ENCODE measurements at places on chromosomes 6 and 20.

DNA sequence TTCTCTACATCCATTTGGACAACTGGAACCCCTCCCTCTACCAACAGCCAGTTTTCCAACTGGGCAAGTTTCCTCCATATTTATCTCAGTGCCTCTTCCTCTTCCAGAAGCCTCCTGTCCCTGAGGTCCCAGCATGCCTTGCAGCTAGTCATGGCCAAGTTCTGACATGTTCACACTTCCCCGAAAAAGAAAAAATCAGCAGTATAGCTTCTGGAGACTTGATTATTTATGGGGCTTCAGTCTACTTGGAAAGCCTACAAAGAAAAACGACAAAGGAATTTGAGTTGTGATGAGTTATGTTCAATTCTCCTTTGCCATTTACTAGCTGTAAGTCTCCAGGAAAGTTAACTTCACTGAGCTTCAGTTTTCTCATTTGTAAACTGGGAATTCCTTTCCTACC is 406.5 kb downstream of the MAFB start:
- no peak for DNase-seq

GRCh38 chr6:56713254-56713672 is 70.6 kb upstream of the DST start:
- DNase-seq = no peak

GRCh38 chr6:113651120-113651519 is 206.0 kb upstream of the MARCKS start:
- no peak for DNase-seq

GRCh38 chr6:134437376-134437775 is 119.5 kb upstream of the SGK1 start:
- peak; percentile 99 for DNase-seq

- no peak for DNase-seq
Observed at GRCh38 chr20:35598476-35598875, 17.2 kb upstream of the SPAG4 start.

GRCh38 chr6:118397671-118398465 is 150.2 kb upstream of the PLN start:
- DNase-seq = no peak

DNA sequence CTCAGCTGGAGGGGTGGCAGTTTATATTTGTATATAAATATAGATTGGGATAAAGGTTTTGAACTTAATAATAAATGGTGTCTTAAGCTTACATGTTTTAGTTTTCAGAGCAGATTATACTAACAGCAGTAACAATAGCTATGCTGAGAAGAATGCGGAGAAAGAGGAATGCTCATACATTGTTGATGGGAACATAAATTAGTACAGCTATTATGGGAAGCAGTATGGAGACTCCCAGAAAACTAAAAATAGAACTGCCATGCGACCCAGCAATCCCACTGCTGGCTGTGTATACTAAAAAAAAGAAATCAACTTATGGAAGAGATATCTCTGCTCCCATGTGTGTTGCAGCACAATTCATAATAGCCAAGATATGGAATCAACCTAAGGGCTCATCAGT is 127.9 kb downstream of the BCKDHB start:
- no peak for DNase-seq

- DNase-seq = no peak
Observed at GRCh38 chr6:149060985-149061760, 256.3 kb upstream of the TAB2 start.

DNA sequence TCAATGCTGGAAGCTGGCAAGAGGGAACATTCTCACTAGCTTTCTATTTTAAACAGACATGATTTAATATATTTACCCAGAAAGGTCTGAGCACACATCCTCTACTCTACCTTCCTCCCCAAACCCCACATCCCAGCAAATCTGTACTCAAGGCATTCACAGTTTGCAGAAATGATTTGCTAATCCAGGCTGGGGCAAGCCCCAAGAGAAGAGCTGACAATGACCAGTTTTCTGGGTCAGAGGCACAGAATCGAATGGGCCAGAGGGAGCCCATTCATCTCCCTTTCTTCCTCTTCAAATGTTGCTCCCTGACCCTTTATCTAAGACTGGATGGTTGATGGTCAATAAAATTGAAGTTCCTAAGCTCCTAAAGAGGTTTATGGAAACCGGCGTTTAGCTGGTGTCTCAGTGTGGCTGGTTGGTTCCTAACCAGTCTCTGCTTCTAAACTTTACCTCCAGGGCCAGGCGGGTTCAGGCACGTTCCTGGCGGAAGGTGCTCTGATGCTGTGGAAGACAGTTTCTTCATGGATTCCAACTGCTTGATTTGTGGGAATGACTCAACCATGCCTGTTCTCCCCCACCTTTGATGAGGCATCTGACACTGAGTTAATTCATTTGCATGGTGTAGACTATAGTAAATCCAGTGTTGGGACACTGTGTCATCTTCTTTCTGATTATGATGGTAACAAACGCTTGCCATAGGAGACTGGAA is 96.4 kb upstream of the IYD start:
- peak; percentile 20 for DNase-seq

DNA sequence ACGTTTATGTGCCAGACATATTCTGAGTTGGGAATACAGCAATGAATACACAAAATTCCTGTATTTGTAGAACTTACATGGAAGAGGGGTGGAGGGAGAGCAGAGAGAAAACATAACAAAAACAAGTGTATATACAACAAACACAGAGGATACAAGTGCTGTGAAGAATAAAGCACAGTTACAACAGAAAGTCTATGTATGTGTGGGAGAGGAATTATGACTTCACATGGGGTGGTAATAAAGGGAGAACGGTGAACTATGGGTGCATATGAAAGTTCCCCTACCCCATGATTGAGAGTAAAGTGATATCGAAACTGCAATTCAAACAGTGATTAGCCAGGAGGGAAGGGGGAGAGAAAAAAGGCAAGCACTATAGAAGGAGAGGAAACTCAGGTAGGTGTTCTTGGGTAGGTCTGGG is 24.6 kb downstream of the HBS1L start:
- no peak for DNase-seq

GRCh38 chr6:30885999-30886896 is 1.9 kb downstream of the DDR1 start:
- DNase-seq = no peak

DNA sequence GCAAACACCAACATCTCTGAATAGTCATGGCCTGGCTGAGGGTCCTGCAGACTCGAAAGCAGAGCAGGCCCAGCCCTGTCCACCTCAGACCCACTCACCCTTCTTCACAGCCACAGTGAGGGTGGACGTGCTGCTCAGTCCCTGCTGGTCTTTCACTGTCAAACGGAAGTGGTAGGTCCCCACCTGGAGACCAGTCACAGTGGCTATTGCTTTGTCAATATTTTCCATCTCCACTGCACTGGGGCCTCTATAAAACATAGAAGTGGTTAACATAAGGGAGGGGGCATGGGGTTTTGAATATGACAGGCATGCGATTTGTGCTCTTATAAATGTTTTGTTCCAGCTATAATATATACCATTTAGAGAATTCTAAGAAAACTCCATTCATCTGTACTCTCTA is 73.9 kb downstream of the ALDH5A1 start:
- no peak for DNase-seq

DNA sequence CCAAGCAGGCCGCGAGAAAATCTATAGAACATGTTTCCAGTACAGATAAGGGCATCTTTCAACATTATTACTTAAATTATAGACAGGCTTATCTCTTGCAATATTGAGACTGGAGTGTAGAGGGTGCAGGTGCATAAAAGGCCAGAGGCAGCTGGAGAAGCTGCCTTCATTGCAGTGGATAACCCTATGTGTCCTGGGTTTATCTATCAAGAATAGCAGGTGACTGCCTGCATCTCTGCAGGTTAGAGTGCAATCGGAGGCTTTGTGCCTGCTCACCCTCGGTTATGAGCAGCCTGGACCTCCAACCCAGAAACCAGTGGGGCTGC is 28.7 kb upstream of the ECI2 start:
- DNase-seq = no peak
